ENCODE measurements at places on chromosomes 3 and 15.

DNA sequence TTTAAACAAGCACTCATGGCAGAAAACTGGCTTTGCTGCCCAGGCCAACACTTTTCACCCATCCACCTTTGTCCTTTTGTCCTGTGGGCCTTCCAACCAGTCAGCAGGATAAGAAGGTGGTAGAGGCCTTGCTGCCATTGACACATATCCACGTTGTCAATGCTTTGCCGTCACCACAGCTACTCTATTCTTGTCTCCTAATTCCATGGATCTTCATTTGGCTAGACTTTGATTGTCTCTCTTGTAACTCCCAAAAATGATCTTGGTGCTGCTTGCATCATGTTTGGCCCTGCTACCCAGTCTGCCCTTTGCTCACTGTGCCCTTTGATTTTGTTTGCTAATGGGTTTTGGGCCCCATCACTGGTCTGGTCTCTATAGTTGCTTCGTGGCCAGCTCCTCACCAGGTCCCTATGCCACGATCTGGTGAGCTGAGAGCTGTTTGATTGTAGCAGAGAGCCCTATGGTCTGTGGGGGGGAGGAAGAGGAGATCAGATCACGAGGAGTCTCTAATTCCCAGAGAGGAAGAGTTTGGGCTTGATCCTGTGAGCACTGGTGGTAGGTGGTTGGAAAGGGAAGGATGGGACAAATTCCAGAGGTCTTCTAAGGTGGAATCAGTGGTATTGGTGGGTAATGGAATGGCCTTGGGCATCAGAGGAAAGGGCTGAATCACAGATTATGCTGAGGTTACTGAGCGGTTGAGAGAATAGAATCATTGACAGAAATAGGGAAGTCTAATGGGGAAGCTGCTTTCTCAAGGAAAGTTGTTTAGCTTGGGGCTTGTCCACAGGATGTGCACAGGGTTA is 40.3 kb downstream of the ABHD2 start:
- no peak for DNase-seq

- no peak for DNase-seq
These were observed 28.2 kb upstream of the BFSP2 start for GRCh38 chr3:133371676-133372075.

- DNase-seq: no peak
These were observed 311.1 kb downstream of the VPS13C start for GRCh38 chr15:61749169-61749568.

- no peak for DNase-seq
These were observed 646.2 kb downstream of the NTRK3 start for GRCh38 chr15:87610366-87610765.

DNA sequence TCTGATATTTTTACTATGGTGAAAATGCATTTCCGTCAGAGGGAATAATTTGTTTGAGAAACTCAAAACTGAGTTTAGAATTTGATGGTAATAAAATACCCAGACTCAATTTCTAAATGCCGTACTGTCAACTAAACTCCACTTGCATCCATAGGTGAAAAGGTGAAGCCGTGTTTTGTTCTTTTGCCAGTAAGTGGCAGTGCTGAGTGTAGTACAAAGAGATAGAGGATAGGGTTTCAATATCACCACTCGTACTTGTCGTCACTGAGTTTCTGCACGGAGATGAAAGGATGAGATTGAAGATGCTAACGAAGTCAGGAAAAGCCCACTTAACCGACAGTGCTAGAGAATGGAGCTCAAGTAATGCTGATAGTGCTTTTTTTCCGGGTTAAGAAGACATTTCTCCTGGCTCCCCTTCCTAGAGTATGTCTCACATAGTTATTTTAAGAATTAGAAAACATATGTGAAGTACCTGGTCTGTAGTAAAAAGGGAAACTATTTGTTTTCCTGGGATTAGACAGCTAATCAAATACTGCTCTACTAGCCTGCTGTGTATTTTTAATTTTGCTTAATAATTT is 345.1 kb downstream of the IL5RA start:
- no peak for DNase-seq

DNA sequence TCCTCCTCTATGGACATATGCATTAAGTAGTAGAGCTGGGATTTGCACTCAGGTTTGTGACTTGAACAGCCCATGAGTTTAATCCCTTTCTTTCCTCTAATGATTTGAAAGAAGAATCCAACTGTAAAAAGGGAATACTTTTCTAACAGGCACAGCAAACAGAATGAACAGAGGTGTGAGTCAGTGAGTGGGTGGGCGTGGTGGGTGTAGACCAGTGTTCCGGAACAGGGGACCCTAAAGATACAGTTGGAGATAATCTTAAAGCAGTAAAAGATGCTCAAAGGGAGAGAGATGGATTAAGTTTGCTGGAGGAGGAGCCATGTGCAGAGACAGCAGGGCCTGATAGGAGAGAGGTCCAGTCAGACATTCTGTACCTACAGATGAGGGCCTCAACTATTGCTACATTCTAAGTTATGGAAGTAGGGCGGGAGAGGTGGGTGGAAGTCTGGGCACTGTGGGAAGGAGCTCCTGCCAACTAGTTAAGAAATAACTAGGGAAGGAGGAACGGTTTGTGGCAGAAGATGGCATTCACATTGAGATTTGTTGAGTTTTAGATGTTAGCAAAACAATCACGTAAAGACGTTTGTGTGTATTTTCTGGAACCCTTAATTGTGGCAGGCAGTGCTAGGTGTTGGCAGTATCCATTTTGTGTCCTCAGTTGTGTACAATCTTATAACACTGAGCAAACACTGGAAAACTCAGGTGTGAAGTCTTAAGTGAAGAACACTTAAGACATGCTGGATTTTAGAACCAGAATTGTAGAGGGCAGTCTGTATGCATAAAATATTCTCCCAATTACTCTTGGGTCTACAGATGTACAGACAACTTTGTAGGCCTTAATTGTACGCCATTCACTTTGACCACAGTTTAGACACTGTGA is 511.0 kb downstream of the GRM7 start:
- DNase-seq: no peak

GRCh38 chr3:23455775-23456174 is 252.6 kb downstream of the UBE2E2 start:
- DNase-seq: no peak

DNA sequence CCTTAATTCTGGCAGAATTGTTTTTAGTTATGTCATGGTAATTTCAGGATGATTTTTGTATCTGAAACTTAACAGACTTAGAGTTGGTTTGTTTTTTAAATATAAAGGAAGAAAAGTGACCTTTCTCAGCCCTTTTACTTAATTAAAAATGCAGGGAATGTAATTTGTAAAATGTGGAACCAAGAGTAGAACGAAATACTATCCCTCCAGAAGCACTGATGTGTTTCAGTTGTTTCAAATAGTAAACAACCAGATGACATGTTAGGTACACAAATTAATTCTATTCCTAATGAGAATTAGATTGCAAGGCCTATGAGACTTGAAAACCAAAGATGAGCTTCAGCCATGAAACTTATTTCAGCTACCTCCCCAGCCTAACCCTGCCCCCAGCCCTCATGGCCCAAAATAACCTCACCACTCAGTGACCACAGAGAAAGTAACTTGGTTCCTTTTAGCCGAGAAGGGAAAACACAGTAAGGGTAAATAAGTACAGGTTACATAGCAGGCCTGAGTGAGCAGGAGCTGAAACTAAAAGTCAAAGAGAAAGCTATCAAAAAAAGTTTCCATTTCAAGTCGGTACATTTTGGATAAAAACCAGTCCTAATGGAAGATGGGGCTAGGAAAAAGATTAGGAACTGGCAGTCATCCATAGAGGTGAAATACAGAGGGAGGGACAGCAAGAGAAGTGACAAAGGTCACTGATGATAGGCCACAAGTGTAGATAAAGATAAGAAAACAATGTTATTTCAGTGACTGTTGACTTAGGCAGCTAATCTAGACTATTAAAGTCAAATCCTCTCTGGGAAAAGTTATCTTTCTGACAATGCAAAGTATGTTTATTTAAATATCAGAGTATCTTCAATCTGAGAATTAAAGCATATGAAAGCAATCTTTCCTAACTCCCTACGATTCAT is 23.2 kb downstream of the SENP8 start:
- peak; percentile 78 for DNase-seq

DNA sequence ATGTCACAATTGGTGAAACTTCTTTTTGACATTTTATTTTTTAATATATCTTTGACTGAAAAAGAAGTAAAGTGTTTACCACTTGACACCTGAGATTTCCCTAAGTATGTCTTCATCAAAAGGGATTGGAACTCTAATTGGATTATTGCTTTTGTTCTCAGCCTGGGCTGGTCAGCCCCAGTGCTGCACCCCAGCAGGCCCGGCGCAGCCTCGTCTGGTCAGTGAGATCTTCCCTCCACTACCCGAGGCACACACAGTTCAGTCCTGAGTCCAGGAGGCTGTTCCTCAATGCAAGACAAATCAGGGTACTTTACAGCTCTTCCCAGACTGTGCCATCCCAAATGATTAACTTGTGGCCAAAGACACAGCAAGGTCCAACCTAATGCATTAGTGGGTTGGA is 146.9 kb upstream of the SEMA6D start:
- no peak for DNase-seq

- DNase-seq: no peak
These were observed 248.9 kb upstream of the WNT5A start for GRCh38 chr3:55735976-55736375.

DNA sequence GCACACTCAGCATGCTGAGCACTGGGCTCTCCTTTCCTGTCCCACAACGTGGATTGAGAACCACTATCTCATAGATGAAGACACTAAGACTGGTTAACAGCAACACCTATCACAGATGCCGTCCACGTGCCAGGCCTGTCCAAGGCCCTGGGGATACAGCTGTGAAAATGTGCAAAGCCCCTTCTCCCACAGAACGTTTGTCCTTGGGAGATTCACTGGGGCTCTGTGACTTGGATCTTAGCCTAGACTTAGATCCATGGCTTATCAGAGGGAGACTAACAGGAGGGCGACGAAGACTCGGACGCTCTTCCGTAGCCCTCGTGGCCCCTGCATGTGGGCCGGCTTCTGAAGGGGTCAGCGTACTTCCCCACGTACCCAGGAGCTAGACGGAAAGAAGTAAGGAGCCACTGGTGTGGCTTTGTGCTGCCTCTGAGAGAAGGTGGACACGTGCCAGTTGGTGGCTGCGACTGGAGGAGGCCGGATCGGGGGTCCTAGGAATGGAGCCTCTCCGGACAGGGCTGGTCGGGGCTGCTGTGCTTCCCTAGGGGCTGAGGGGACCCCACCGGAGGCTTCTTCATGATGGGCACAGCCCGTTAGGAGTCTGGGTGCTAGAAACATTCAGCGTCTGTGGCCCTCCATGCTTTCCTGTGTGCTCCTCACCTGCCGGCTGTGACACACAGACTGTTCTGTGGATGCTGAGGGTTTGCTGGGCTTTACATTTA is 964 bp downstream of the NRROS start:
- no peak for DNase-seq

DNA sequence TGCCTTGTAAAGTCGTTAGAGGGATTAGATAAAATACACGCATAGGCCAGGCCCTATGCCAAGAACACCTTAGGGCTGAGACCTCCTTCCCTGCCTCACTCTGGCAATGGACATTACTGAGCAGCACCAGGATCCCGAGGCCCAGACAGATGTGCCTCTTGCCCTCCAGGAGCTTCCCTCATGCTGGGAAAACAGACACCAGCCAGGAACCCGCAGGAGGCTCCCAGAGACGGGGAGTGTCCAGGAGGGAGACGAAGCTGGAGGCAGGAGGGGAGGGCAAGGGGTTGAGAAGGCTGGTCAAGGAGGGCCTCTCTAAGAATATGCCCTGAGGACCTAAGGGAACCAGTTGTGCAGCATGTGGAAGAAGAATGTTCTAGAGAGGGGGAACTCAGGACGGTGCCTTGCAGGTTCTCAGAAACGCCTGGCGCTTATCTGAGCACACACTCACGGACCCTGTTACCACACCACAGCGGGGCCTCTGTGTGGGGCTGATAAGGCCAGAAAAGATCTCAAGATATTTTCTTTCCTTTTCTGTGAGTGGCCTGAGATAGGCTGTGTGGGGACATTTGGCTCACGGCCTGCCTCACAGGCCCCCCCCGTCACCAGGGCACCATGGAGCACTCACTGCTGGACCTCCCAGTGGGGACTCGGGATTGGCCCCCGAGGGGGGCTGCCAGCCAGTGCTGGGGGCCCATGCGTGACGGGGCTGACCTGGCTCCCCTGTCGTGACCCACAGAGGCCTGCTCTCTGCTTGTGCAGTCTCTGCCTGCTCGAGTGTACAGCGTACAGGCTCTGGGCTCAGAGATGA is 22.0 kb upstream of the CYP11A1 start:
- DNase-seq: no peak

DNA sequence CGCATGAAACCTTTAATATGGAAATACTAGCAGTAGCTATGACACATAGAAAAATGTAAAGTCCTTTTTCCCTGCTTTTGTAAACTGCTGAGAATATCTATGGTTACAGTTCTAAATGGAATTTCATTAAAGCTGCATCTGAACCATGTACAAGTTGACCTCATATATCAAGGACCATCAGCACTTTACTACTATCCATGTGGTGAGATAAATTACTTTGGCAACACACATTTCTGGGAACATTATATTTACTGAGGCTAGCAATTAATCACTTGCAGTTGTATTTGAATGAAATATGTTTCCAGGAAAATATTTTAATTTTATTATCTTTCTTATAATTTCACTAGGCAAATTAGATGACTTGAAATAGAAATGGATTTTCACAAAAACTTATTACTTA is 545.5 kb downstream of the NAALADL2 start:
- no peak for DNase-seq

- no peak for DNase-seq
These were observed 18.6 kb downstream of the IQSEC1 start for GRCh38 chr3:13054341-13055285.

DNA sequence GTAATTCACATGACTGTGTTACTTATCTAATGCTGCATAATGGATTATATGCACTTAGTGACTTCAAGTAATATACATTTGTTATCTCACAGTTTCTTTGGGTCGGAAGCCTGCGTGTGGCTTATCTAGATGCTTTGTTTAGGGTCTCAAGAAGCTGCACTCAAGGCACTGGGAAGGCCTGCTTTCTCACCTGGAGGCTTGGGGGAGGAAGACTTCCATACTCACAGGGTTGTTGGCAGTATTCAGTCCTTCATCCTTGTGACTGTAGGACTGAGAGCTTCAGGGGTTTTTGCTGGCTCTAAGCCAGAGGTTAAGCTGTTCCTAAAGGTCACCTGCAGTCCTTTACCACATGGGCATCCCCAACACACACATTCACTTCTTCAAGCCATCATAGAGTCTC is 22.6 kb downstream of the TAFA4 start:
- no peak for DNase-seq

Measured in GM19239 (cell line).